ENCODE measurements at places on chromosomes 4 and X. TPM values are rescaled to one million over a fixed set of nuclear protein-coding genes. Genes with fewer than 3 reads are reported as not detected.

DNA sequence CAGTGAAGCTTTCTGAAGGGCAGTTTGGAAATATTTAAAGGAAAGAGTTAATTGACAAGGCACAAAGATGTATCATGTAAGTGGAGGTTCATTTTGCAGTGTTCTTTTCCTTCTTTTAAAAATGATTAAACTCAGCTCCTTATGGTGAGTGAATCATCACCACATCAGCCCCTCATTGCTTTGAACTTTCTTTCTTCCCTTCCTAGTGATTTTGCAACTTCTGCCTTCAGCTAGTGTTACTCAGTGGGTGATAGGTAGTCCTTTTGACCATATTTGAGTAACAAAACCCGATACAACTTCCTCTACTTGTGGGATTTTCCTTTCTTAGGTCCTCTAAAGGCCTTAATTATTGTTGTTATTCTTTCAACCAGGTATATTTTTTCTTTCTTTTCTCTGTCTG is 8.2 kb downstream of the ZCCHC4 start:
- DNase-seq: peak; percentile 86

DNA sequence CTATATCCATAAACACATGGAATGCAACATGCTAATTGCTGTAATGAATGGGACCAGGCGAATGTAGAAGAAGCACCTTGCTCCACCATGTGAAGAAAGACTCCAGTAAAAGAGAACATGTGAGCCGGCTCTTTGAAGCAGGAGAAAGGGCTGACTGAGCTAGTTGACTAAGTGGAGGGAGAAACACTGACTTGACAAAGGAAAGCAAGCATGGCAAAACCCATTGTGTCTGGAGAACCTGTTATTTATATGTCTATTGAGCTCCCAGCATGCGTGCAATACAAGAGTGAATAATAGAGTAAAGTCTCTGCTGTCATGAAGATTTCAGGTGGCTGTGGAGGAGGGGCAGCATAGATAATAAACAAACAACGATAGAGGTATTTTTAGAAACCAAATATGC is 559.9 kb downstream of the RAB28 start:
- DNase-seq: no peak

DNA sequence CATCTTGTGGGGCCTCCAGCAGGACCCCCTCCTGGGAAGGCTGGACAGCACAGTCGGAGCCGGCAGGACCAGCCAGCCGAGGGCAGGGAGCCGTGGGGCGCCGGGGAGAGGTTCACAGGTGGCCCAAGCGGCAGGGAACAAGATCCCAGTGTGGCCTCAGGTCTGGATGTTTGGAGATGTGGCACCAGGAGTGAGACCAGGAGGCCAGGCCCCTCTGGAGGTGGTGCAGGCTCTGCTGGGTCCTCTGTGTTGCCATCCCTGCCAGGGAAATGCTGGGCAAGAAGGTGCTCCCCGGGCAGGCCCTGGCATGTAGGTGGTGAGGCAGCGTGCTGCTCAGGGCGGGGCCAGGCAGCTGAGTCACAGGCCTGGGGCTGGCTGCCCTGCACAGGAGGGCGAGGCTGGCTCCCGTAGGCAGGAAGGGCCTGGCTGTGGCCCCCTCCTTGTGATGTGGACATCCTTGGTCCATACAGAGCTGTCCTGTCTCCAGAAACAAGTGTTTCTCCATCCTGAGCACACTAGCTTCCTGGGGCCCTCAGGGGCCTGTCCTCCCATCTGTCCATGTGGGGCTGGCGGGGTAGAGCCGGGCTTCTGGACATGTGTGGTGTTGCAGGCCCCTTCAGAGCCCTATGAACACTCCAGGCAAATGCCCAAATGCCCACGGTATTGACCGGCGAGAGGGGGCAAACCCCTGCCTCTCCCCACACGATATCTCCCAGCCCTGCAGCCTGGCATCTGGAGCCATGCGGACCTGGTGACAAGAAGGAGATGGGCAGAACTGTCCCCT is 4.8 kb upstream of the HGFAC start:
- peak; percentile 49 for DNase-seq

DNA sequence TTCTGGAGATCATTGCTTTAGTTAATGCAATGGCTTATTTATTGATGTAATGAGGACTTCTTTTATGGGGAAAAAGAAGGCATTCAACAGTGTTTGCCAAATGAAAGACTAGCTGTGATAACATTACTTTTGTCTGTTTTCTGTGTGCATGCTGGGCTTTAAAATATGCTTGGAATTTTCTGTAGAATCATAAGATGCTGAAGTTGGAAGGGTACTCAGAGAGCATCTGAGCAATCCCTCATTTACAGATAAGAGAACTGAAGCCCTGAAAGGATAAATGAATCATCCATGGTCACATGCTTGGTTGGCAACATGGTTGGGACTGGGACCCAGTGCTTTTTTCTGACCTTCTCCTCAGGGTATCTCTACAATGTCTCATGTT is 31.4 kb upstream of the PITX2 start:
- DNase-seq: no peak

DNA sequence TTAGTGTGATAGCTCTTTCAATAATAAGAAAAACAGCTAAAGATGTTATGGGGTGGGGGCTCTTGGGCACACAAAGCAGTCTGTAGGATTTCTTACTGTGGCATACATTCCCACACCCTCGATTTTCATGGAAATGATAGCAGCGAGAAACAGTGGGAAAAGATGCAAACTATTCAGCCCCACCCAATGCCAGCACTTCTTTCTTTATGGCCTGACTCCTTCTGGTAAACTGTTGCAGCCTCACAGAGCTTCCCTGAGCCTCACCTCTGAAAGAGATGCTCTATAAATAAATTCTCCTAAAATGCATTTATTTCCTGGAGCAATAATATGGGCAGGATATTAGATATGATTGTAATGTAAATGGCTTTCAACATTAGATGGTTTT is 910 bp downstream of the ANK2 start:
- DNase-seq: no peak

DNA sequence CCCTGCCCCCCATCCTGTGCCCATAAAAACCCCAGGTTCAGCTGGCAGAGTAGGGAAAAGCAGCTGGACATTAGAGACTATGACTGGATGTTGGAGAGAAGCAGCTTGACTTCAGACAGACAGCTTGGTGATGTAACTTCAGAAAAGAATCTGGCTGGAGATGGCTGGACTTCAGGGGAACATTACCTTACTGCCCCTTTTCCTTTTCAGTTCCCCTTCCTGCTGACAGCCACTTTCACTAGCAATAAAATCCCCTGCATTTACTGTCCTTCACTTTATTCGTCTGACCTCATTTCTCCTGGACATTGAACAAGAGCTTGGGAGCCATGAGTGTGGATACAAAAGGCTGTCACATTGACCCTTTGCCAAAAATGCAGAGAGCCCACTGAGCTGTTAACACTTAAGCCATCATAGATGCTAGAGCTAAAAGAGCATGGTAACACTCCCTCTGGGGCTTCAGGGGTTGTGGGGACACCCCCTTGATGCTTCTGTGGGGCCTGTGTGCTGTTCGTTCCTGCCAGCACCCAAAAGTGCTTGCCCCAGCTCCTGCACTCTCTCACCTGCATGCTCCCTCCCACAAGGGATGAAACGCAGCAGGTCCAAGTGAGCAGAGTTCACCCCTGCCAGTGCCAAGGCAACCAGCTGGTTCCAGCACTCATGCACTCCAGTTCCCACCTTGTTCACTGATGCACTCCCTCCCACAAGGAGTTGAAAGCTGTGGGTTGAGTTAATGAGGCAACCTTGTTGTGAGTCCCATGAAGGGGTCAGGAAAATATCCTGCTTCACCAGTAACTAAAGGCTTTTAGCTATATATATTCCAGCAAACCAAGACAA is 263.8 kb upstream of the NDST3 start:
- no peak for DNase-seq

DNA sequence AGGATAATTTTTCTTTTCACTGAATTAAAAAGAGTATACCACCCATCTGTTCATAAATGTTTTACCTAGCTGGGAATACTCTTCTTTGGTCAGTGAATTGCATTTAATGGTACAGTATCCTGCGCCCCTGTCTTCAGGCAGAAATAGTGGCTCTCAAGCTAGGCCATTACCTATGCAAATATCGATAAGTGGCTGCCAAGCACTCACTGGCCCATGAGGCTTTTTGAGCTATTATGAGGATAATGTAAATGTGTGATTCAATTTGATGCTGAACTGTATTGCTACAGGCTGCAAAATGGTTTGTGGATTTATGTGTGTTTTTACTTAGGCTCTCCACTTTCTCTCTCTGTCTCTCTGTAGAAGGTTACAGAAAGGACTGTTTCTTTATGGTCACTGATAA is 30.1 kb upstream of the MTMR1 start:
- DNase-seq: no peak

GRCh38 chr4:112819729-112820128 is 182.8 kb downstream of the LARP7 start:
- no peak for DNase-seq

GRCh38 chr4:166991006-166991561 is 243.2 kb downstream of the SPOCK3 start:
- no peak for DNase-seq

DNA sequence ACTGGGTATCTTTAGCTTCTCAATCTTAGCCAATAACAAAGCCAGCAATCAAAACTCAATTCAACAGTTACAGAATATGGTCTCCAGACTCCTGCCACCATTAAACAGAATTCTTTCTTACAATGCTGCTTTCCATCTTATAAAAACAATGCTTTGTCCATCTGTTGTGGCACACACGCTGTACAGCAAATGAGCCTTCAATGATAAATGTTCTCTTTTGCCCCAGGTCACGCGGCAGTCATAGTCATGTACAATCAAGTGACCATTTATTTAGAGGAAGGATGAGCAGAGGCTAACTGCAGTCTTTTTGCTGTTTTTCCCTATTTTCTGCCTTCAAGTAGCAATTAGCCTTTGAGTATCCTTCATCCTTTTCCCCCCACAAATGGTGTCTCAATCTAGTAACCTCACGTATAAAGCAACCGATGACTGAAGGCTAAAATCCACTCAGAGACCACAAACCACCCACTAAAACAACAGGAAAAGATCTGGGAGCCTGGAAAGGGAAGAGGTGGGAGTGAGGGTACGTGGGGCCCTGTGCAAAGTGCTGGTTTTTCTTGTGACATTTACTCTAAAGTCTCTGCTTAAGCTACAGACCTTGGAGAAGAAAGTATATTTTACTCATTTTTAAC is 24.4 kb downstream of the TRIM2 start:
- DNase-seq: no peak

- no peak for DNase-seq
Observed at GRCh38 chr4:147821555-147821954, 89.7 kb downstream of the ARHGAP10 start.

DNA sequence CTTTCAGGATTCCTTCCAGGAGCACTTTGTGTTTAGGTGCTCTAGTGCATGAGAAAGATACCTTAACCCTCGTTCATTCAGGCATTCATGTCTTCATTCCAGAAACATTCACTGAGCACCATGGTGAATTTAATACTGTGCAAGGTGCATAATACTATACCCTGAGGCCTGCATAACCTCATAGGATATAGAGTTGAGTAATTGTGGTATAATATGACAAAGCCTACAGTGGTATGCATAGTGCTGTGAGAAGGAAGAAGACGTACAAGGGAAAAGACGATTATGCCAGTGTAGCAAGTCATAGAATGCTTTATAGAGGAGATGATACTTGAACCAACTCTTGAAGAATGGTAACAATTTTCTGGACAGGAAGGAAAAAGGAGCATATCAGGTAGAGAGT is 34.3 kb downstream of the MTM1 start:
- no peak for DNase-seq

- DNase-seq: no peak
Observed at GRCh38 chr4:8849266-8850073, 22.2 kb downstream of the HMX1 start.

GRCh38 chr4:78292341-78292740 is 235.2 kb downstream of the FRAS1 start:
- no peak for DNase-seq

DNA sequence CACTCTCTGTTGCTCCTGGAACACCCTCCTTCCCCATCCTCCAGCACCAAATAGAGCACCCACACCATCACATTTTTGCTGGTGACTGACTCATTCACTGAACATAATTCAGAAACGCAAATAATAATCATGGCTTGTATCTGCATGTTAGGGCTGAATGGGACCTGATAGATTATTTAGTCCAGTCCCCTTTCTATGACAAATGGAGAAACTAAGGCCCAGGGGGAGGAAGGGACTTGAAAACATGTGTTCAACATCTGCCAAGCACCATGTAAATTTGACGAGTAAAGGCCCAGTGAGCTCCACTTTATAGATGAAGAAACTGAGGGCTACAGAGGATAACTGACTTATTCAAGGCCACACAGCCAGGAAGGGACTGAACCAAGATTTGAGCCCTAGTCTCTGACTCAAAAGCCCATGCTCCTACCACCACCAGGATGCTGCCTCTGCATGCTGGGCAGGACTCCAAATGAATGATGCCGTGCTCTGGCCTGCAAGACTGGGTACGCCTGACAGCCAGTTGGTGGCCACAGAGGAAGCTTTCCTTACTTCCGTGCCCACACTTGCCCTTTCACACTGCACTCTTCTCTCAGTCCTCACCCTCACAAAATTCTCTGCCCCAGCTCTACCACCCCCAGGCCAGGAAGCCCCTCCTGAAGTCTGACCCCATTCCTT is 133.3 kb upstream of the PJA1 start:
- no peak for DNase-seq

GRCh38 chr4:108081256-108081655 is 87.5 kb downstream of the LEF1 start:
- DNase-seq: no peak

- no peak for DNase-seq
Observed at GRCh38 chr4:81913427-81913879, 441.7 kb upstream of the RASGEF1B start.

GRCh38 chr4:149997881-149998421 is 80.3 kb upstream of the DCLK2 start:
- peak; percentile 74 for DNase-seq

- no peak for DNase-seq
Observed at GRCh38 chr4:29927895-29928294, 792.3 kb upstream of the PCDH7 start.

DNA sequence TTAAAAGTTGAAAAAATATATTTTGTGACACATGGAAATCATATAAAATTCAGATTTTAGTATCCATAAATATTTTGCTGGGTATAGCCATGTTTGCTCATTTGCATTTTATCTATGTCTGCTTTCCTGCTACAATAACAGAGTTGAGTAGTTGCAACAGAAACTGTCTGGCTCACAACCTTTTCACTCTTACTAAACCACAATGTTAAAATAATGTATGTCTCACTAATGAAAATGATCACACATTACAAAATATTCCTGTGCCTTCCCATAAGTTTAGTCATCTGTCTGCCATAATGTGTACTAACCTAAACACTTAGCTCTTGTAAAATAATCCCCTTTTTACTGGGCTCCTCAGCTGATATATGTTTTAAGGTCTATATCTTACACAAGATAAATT is 174.0 kb upstream of the PRPS2 start:
- DNase-seq: no peak

- no peak for DNase-seq
Observed at GRCh38 chr4:38964942-38965775, 67.0 kb downstream of the TMEM156 start.

RBPJ gene
- total RNA-seq: 82.2 TPM

DNAAF6 gene
- not detected for total RNA-seq

VSIG4 gene
- 0.54 TPM for total RNA-seq

RGN gene
- total RNA-seq: 4.4 TPM

ETNPPL gene
- 0.04 TPM for total RNA-seq

REPS2 gene
- 1.3 TPM for total RNA-seq
